ENCODE measurements at places on chromosomes 4 and X. TPM values are rescaled to one million over a fixed set of nuclear protein-coding genes. Genes with fewer than 3 reads are reported as not detected.

DNA sequence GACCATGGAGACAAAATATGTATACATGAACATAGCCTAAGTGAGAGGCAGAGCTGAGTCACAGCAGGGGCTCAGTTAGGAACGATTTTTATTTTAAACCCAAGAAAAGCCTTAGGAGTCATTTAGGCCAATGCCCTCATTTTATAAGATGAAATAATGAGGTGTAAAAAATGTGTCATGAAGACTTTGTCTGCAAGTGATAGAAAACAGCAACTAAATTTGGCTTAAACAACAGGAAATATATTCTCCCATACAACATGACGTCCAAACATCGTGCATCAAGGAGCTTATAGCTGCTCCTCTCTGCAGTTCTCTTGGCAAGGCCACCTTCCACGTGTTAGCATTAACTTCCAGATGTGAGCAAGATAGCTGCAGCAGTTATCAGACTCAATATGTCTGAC, 16.8 kb downstream of the SCFD2 start:
- DNase-seq = no peak

- DNase-seq = no peak
These were observed 43.5 kb downstream of the DDIT4L start for GRCh38 chr4:100146756-100147155.

- no peak for DNase-seq
These were observed 16.6 kb downstream of the ARHGAP24 start for GRCh38 chr4:85491527-85491926.

DNA sequence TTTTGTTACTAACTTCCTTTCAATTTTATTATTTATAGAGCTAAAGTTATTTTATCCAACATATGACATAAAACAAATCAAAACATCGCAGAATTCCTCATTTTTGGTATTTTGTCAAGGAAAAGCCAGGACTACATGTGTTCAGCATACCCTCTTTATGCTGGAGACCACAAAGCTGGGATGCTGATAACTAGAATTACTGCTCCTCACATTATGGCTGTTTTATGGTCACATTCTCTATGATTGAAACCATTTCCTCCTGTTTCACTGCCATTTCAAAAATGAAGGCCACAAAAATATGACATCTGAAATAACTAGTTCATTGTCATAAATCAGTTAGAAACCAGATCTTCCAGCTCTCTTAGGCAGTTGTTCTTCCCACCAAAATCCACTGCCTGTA, 41.7 kb downstream of the KLHL34 start:
- no peak for DNase-seq

Gene MRFAP1L1
- 52.2 TPM for polyA plus RNA-seq

All from GM12878 (cell line).